ENCODE measurements at places on chromosomes 7 and 10.

GRCh38 chr7:141276031-141276430 is 202.2 kb downstream of the TMEM178B start:
- no peak for DNase-seq

- DNase-seq = no peak
Measured at GRCh38 chr10:21814866-21815265, 188.7 kb downstream of the DNAJC1 start.

GRCh38 chr10:43120929-43121314 is 17.3 kb upstream of the CSGALNACT2 start:
- DNase-seq = no peak

DNA sequence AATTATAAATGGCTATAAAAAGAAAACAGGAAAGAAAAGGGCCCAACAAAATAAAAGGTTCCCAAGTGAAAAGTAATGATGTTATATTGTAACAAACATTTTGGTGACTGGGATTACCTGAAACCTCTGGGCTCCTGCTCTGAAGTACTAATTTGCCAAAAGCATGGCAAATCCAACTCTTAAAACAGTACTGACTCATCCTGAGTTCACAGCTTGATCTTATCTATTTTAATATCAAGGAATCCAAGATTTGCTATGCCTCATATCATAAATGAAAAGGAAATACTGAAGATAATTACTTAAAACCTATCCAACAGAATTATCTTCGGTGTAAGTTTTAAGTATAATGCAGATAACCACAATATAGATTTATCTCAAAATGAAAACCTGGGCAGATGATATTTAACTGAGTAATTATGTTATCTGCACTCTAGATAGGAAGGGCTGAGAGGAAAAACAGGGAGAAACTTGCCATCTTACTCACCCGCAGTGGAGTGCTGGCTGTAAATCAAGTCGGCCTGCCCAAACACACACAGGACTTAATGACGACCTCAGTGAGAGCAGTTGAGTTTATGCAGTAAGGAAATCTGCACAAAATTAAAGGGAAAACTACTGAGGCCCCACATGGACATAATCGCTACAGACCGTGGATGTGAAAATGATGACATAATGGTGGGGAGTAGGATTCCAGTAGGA is 48.4 kb downstream of the MPP7 start:
- no peak for DNase-seq

DNA sequence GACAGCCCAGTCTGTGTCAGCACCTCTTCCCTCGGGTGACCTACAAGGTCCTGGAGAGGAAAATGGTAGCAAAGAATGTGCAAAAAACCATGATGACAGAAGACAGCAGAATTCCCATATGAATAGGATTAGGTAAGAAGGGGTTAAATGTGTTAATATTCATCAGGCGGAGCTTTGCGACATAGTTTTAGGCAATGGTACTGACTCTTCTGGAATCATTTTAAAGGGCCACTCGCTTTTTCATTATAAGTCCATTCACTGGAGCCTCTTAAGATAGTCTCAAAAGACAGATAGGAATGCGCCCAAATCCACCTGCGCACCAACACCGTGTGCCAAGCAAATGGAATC is 38.2 kb downstream of the DLG5 start:
- DNase-seq = no peak

DNA sequence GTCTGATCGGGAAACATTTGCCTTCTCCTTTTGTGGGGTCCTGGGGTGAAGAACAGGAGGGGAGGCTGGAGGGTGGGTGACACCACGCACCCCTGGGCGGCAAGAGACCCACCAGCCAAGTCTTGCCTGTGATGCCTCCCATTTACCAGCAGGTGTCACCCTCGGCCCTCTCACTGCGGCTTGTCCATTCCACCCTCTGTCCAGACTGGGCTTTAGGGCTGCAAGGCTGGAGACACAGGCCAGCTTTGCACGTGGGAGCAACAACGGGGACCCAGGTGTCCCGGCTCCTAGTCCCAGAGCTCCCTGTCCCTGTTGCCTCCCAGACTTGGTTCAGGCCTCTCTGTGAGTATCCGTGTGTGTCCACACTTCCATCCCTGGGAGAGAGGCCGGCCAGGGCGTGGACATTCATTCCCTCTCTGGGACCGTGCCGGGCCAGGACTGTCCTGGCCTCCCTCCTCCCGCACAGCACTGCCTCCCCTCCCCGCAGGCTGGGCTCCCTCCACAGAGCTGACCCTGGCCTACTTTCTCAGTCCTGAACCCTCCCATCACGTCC is 36.2 kb upstream of the GTF2IRD1 start:
- peak; percentile 67 for DNase-seq

DNA sequence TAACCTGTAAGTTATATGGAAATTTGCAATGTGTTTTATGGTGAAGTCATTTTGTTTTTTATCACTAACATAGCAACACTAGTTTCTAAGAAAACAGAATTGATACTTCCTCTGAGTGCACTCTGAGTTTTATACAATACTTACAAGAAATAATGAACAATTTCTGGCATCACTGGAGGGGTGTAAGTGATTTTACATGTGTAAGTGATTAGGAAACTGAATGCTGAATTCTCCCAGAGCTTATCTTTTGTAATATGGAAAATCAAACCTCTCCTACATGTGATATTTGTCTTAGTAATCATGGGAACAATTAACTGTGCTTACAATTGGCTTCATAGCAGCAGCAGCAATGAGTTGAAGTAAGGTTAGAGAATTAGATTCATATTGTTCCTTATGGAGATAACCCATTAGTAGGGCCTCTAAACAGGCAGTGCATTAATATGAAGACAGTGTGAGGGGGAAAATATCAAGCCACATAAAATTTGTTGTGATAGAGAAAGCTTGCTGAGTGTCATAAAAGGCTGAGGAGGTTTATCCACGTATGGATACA is 37.4 kb downstream of the SEMA3C start:
- no peak for DNase-seq

All from progenitor cell of endocrine pancreas (in vitro differentiated cells).